ENCODE measurements at places on chromosomes 3 and 15.

GRCh38 chr15:64779024-64779423, 3.6 kb upstream of the RBPMS2 start:
- no peak for DNase-seq

DNA sequence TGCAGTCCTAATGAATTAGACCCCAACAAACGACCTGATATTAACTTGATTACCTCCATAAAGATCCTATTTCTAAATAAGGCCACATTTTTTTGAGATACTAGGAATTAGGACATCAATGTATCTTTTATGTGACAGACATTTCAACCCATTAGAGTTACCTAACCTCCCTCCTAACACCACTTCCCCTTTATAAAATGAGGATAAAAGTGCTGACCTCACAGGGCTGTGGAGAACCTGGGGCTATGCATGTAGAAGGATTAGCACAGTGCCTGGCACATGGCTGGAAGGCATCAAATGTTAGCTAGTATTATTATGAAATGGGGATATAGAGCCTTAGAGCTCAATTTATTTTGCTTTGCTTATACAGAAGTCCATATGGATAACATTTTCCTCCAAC, 53.5 kb upstream of the LRRN1 start:
- DNase-seq = no peak

DNA sequence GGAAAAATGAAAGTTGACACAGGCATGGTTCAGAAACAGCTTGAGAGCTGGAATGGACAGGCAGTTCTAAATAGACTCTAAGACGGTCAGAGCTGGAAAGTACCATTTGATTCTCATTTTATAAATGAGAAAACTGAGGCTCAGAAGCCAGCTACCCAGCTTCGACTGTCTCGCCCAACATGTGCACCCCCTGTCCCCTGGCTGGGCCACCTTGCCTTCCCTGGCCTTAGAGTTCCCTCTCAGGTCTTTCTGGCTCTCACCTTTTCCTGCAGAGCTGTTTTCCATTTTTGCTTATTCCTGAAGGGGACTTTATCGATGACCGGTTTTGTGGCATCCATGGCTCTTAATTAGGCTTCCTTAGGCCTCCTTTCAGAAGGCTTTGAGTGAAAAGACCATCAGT, 17.3 kb upstream of the DOCK3 start:
- DNase-seq = no peak

DNA sequence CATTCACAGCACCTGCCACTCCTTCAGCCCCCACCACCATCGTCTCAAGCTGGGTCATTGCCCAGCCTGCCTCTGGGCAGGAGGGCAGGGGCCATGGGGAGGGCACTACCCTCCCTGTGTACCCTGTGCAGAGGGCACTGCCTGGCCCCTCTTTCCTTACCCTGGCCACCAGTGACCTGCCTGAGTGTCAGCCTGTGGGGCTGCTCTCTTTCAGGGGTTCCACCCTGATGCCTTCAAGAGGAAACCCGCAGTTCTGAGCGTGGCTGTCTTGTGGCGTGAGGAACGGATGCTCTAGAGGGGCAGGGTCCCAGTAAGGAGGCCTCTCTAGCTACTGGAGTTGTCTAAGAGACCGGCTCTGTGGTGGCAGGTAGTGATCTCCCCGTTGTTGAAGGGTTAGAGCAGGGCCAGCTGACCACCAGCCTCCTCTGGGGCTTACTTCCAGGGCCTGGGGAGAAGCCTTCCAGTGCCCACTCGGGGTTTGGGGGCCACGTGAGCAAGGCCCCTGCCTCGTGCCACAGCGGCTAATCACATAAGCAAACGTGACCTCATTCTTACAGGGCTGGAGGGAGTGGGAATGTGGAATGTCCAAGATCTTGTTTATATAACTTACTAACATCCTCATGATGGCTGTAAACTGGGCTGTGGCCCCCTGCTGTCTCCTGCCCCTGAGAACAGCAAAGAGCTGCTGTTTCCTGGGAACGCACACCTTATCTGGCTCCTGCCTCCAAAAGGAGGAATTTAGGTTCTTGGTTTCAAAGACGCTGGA, 31.4 kb upstream of the SEC13 start:
- DNase-seq = no peak

- no peak for DNase-seq
These were observed 12.4 kb downstream of the ARL8B start for GRCh38 chr3:5134499-5134898.

DNA sequence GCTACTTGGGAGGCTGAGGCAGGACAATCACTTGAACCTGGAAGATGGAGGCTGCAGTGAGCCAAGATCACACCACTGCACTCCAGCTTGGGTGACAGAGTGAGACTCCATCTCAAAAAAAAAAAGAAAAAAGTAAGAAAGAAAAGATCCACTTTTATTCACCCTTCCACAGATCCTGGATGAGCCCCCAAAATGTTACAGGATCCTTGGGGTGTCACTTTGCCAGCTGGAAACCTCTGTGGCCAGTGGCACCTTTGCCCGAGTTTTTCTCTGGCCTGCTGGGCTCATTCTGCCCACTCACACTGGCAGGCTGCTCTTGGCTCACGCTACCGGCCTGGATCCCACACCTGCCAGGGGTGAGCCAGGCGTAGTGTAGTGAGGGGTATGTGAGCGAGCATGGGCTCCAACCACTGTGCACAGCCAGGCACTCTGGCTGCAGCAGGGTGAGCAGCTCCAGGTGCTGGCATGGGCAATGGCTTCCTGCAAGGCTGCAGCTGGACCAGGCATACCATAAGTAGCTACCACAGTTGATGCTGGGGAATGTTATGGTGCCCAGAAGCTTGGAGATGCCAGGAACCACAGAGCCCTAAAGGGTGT, 57.8 kb upstream of the C15orf39 start:
- DNase-seq = no peak

DNA sequence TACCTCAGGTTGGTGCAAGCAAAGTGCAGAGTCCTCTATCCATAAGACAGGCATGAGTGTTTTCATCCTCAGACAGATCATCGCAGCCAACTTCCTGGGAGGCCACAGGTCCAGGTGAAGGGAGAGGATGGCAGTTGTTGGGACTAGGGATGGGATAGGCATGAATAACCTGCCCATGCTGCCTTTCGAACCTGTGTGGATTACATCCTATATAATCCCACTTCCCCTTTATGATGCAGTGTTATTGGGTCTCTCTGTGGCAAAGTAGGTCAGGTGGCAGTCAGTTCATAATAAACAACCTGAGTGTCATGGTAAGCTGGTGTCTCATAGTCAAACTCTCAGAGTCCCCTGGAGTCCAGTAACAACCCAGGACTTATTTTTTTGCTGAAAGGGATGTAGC, 40.4 kb downstream of the CCR3 start:
- no peak for DNase-seq

- no peak for DNase-seq
These were observed 47.8 kb downstream of the LRRK1 start for GRCh38 chr15:100966997-100967396.

DNA sequence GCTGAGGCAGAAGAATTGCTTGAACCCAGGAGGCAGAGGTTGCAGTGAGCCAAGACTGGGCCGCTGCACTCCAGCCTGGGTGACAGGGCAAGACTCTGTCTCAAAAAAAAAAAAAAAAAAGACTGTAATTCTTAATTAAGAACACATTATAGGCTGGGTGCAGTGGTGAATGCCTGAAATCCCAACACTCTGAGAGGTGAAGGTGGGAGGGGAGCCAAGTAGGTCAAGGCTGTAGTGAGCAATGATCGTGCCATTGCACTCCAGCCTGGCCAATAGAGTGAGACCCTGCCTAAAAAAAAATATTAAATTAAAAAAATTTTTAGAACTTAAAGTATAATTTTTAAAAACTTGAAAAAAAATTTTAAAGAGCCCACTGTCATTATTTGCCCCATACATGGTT, 13.4 kb upstream of the ARPIN start:
- DNase-seq = no peak

- DNase-seq = no peak
These were observed 41.8 kb upstream of the TUSC7 start for GRCh38 chr3:116667791-116668190.

DNA sequence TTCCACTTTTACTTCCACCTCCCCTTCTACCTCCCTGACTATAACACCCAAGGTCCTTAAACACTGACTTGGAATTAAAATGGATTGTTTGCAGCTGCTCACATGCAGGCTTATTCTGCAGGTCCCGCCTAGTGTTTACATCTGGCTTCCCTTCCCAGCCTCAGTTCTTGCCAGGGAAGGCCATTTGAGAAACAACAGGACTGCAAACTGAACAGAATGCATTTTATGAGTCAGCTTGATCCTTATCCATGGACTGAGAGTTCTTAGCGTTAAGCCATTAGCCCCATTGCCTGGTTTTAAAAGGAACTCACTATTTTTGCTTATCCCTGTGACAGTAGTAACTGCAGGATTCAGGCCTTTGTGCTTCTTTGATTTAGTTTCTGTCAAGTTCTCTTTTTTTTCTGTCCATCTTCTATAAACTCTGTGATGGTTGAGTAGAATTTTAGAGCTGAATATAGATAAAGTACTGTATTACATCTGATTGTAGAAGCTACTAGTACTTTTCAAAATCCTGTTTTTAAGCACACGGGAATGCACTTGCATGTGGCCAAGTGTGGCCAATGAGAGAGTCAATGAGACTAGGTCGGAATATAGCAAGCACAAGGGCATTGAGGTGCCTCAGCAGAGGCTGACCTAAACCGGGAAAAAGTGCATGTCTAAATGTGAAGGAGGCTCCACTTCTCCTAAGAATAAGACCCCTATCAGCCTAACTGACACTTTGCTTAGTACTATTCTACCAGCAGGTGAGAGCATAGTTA, 106.4 kb downstream of the TUSC7 start:
- DNase-seq = no peak

DNA sequence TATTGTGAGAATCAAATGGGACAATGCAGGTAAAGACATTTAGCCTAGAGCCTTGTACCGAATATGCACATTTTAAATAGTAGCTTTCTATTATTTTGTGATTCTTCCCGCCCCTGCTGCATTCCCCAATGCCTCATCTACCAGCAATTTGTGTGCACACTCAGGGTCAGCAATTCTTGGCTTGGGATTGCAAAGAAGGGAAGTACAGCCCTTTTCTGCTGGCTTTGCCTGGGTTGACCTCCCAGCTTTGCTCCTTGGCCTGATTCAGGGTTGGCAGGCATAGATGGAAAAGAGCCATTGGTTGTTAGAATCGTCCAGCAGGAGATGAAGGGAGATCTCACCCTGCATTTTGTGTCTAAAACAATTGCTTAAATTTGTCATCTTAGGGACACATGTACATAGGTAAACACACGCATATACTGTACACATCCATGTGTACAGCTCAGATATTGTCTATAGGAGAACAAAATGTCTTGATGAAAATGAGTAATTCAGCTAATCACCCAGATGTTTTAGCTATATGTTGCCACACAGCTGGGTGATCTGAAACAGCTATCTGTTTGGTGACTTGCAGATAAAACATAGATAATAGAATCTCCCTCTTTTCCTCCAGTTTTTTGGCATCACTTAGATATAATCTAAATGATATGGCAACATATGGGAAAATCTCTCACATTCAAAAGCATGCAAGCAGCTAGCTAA, 340.9 kb upstream of the TBL1XR1 start:
- no peak for DNase-seq

- no peak for DNase-seq
These were observed 79.5 kb downstream of the CD200 start for GRCh38 chr3:112412494-112412893.

DNA sequence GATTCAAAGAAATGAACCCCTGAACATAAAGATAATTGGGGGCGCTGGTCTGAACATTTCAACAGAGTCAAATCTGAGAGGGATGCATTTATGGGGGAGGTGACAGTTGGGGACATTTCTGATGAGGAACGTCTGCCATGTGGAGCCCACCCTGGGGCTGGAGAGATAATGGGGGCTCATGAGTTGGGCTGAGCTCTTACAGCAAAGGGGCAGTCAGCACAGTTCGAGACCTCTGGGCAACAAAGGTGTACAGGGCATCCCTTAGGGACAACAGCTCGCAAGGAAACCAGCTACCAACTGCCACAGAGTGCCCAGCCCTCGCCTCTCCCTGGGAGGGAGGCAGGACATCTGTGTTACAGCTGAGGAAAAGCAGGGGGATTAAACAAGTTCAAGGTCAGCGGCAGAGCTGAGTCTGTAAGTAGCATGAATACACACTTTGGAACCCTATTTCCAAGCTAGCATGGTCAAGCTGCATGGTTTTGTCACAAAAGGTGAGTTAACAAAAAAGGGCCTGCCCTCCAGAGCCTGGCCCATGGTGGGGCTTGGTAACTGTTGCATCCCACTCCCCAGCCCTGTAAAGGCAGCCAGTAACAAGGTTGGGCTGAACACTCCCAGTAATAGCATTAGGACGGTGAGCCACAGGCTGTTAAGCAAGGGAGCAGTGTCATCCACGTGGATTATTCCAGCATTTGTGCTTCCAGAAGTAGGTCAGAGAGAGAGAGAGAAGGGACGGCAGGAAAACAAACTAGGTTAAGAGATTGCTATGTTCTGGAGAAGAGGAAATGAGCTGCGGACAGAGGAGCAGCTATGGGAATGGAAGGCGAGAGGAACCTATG, 4.3 kb downstream of the GNB5 start:
- DNase-seq = no peak

GRCh38 chr15:63981596-63982320, 64.5 kb downstream of the DAPK2 start:
- DNase-seq = no peak

DNA sequence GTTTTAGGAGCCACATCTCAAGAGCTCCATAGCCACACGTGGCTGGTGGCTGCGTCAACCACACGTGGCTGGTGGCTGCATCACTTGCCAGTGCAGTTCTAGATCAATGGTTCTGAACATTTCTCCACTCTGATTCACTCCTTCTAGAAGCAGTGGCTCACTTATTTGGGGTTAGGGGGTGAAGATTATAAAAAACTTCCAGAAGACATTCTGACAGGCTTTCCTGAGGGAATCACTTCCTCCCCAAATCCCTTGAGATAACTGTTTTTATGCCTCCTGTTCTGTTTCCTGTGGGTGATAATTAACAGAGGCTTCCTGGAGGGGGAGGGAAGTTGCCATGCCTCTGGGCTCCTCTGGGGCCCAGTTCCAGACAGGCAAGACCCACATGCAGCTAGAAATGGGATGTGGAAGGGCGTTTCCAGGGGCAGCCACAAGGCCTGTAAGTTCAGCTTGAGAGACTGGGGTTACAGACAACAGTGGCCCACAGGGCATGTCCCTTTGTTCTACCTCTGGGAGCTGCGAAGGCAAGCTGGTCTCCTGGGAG, 23.6 kb downstream of the HEG1 start:
- no peak for DNase-seq

- no peak for DNase-seq
These were observed 74.2 kb upstream of the PROK2 start for GRCh38 chr3:71859123-71859519.

DNA sequence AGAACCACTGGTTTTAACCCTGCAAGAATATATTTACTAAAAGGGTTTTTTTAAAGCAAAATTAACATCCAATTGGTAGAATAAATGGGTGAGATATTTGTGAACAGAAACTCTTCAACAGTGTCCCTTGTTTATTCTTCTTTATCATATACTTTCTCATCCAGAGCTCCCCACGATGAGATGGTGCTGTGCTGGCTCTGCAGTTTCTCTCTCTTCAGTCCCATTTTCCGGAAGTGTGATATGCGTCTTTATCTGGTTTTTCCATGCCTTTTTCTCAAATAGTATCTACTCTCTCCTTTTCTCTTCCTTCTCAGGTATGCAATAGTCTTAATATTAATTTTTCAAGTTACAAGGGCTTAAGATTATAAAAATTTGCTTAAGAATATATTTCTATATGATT, 1.5 kb downstream of the EAF2 start:
- DNase-seq = no peak

- DNase-seq = peak; percentile 50
These were observed 79.0 kb upstream of the DCLK3 start for GRCh38 chr3:36843065-36844051.
